Immature natural killer cell (primary cell): ENCODE measurements at places on chromosomes 7 and 10.
A peak's percentile ranks its signal among the peaks of the same experiment; 100 is the strongest.

- DNase-seq = no peak
These were observed 68.2 kb downstream of the DNAJB6 start for GRCh38 chr7:157404845-157405481.

DNA sequence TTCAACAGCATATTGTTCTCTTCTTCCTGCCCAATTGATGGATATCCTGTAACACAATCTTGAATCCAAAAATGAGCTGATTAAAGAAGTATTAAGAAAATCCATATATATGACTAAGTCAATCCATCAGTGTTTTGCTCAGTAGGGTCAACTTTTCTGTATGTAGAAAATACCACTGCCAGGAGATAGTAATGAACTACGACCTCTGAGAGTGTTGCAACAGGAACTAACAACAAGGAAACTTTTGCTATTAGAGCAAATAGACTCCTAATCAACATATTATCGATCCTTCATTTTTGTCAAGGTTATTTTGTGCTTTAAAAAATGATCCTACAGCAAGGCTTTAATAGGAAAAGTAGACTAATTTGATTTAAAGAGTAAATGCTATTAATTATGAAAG lies 405.3 kb upstream of the ETV1 start:
- no peak for DNase-seq

DNA sequence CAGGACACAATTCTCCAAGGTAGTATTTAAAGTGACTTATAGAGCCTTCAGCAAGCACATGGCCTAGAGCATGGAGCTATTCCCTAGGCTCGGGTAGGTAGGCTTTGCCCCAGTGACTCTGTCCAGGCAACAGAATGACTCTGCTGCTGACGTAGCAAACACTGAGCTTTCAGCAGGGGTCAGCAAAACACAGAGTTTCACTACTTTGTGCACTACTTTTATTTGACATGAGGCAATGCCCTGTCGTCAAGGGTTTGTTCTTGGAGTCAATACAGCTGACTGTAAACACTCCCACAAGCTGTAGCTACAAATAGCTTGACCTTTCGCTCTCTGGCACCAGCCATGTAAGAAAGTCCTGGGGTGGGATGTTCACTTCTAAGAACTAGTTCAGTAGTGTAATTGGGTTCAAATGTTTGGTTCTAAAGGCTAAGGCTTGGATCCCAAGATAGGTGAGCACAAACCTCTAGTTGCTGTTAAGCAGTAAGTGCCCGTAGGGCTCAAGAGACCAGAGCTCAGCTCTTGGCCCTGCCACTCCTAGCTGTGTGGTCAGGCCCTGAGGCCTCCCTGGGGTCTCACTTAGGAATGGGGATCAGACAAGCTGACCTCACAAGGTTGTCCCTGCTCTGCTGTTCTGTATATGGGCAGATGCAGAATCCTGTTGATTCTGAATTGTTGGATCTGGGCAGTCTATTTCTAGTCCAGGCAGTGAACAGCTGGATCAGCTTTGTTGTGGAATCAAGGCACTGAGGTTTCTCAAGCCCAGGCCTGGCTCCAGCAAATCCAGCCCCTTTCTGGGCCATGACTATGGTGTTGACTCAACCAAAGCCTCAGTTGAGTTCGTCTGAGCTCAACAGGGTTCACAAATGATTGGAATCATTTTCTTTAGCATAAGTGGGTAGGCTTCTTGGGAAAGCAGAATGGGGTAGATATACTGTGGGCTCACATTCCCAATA lies 10.7 kb downstream of the NODAL start:
- no peak for DNase-seq

- peak; percentile 15 for DNase-seq
These were observed 95.2 kb downstream of the CLEC2L start for GRCh38 chr7:139618482-139619366.

DNA sequence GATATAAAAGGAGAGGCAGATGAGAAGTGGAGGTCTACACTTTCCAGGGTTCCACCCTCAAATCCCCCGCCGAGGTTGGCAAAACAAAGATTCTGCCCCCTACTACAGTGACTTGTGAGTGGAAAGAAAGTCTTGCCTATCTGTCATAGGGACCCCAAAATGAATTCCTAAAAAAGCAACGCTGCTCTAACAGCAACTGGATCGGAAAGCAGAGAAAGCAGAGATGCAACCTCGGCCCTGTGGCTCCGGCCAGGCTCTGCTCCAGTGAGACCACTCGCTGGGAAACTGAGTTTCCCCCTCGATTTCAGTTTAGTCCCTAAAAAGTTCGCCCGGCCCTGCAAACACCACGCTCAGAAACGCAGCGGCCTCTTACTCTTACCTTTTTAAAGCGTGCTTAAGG lies 297.9 kb upstream of the NFE2L3 start:
- no peak for DNase-seq

GRCh38 chr7:78125884-78126283 lies 327.3 kb downstream of the PHTF2 start:
- DNase-seq = no peak

- no peak for DNase-seq
These were observed at the start of gene DGKI for GRCh38 chr7:137846827-137847567. Gene DGKI (minus strand): TSS chr7:137846974.

DNA sequence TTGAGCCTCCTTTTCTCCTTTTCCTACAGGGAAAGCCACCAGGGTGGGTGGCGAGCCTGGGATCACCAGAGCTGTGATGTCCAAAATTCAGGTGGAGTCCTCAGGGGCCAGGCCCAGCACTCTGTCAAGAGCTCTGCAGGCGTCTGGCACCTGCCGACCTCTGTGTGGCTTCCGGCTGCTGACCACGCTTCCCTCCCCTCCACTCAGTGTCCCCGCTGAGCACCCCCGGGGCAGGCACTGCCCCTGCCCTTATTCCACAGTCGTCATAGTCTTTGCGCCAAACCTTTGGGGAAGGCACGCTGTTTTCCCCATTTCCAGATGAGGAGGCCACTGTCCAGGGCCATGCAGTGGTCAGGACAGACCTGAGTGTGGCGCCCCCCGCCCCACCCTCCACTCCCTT lies 7.5 kb downstream of the MTG1 start:
- DNase-seq = no peak

DNA sequence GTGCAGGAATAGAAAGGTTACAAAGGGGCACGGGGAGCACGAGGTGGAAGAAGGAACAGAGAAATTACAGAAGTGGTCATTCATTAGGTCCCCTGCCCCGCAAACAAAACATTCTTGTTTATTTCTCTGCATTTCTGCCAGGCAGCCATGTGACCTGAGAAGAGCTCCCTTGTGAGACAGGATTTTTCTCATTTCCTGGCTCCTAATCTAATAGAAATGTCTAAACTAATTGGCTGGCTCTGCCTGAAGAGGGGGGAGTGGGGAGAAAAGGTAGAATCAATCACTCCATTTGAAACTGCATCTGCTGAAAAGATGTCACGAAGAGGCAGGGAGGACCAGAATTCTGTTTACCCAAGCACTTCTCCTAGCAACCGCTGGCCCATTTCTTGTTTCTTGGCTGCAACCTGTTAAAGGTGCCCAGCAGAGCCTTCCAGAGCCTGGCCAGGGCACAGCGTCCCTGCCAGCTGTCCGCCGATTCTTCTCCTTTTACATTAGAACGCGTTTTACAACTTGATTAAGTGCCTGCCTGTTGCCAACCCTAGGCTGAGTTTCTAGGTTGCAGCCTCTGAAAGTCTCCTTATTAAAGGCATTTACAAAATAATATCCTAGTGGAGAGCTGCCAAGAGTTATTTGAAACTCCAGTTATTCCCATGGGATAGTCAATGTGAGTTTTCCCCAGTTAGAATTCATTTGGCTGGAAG lies 1227.6 kb downstream of the TYW1 start:
- no peak for DNase-seq

DNA sequence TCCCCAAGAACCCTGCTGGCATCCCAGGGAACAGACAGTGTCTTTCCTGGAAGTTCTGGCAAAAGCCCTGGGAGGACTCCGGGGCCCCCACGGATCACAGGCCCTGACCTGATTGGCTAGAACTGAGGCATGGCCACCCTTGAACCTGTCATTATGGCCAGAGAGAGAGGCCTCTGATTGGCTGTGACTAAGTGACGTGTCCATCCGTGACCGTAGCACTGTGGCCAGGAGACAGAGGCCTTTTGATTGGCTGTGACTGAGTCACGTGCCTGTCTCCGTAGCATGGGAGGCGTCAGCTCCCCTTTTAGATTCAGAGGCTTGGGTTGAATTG lies 163.8 kb downstream of the RGS10 start:
- no peak for DNase-seq

- DNase-seq = no peak
These were observed at the start of gene ACHE for GRCh38 chr7:100895701-100895955. Gene ACHE (minus strand): TSS chr7:100895888. CDS start chr7:100894232, 1,656 bp downstream.

- DNase-seq = no peak
These were observed 14.3 kb upstream of the DMBT1 start for GRCh38 chr10:122546242-122546641.

DNA sequence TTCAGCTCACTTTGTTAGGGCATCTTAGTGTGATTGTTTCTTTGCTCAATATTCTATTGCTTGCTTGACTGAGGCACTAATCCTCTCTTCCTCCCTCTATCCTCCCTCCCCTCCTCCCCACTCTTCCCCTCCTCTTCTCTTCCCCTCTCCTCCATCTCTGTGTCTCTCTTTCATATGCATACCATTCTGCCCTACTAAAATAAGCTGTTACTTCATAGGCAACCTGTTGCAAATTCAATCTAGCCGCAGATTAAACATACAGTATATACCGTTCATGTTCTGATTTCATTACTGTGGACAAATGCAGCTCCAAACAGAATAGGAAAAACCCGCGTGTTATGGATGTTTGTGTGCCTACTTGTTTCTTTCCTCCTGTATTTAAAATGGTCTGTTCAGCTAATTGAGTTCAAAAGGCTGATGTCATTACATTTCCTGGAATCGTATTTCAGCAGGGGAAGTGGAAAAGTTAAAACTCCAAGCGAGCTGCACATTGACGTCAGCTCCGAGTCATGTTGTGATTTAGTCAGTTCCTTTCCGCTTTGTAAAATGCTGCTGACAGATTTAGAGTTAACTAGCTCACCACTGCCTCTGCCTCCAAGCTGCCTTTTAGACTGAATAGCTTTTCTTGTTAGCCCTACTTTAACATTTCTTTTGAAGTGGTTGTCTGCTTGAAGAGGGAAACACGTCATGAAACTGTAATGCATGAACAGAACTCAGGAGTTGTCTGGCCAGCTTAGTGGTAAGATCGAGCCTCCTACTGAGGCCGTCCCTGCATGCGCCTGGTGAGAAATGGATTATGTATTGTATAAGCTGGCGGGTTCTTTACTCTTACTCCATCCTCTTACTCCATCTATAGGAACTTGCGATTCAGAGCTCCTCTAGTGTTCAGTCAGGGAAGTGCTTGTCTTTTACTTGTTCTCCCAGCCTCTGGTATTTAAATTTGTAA lies 69.0 kb downstream of the CREM start:
- DNase-seq = peak; percentile 92

GRCh38 chr10:94683214-94684054 lies at the start of gene CYP2C18:
Gene CYP2C18 (plus strand): TSS chr10:94683729. CDS start chr10:94683820, 91 bp downstream.
- no peak for DNase-seq

DNA sequence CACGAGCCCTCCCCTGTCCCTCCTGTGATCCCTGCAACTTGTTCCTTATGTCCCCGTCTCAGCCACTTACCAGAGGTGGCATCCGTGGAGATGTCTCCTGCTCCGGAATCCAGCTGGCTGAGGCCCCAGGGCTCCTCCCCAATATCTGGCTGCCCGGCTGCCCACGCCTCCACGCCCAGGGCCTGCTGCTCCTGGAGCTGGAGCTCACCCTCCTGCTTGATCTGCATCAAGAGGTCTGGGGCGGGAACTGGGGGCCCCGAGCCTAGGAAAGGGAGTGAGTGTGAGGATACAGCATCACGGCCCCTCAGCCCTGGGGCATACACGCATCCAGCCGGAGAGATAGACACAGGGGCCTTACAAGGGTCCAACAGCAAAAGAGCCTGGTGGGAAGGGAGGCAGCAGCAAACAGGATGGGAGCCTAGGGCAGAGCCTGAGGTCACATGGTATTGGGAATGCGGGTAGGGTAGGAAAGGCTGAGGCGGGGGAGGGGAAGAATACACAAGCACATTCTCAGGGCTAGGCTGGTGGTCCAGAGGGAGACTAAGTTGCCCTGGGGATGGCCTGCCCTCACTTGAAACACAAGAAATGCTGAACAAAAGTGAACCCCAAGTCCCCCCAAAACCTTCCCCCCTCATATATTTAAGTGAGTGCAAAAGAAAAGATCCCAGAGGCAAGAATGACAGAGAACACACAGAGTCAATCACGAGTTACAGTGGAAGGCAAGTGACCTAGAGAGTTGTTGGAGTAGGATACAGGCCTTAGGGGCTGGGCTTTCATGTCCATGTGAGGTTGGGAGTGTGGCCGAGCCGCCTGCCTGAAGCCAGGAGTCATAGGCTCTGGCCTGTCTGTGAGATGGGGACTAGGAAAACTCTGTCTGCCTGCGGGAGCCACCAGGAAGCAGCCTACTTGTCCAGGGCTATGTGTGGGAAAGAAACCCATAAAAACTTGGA lies 16.9 kb upstream of the ZNF777 start:
- no peak for DNase-seq

DNA sequence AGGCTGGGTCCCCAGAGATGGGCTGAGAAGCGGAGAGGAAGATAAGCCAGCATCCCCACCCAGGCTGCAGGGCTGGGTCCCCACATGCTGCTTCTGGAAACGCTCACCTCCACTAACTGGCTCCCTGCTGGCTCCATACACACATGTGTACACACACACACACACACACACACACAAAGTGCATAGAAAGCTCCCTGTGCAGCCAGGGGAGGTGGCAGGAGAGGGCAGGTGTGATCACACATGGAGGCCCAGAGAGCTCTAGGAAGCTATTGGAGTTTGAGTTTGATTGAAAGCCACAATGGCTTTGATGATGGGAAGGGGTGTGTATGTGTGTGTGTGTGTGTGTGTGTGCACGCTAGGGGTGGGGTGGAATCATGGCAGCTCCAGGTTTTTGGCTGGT lies 29.3 kb downstream of the CXCL12 start:
- DNase-seq = no peak

GRCh38 chr7:17903337-17903736 lies 37.0 kb downstream of the SNX13 start:
- DNase-seq = no peak

DNA sequence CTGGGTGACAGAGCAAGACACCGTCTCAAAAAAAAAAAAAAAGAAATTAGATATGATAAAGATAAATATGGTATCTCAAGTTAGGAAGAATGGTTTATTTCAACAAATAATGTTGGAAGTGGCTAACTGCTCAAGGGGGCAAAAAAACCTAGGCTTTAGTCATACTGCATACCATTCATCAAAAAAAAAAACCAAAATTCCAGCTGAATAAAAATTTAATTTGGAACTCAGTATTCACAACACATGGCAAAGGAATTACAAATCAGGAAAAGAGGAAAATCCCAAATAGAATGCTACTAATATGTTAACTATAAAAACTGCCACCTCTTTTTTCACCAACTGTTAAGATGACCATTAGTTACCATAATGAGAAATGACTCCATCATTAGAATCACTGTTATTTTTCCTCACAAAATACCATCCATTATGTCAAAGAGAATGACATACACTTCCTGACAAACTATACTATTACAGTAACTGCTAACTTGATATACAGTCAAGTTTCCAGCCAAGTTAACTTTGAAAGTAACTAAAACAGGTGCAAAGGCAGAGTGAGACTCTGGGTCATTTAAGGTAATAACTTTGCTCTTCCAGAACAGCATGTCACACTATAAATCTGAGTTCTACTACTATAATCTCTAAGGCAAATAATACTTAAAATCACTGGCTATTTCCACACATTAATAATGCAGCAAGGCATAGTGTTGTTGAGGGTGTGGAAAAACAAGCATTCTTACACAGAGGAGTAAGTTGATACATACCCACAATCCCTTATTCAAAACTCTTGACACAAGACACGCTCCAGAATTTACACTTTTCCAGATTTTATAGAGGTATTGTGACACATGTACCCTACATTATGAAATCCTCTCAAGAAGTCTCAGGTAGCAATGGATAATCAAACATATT lies 10.2 kb downstream of the KBTBD2 start:
- DNase-seq = no peak
